Umbilical cord (tissue), 2 donors: ENCODE measurements at places on chromosomes 1 and 21. TPM values are rescaled to one million over a fixed set of nuclear protein-coding genes. Genes with fewer than 3 reads are reported as not detected.

The CACNA1S gene
- 0.96 TPM for total RNA-seq

The BPNT1 gene
- 11.6 TPM for total RNA-seq

The RORC gene
- 7.0 TPM for total RNA-seq

The SLC35F3 gene
- total RNA-seq: 0.24 TPM

The ZNF672 gene
- 14.0 TPM for total RNA-seq

The ACTL8 gene
- total RNA-seq: 1.2 TPM

The CLCA4 gene
- 2.9 TPM for total RNA-seq

The TSSK3 gene
- 1.9 TPM for total RNA-seq

The CDC7 gene
- total RNA-seq: 2.4 TPM

The NLRP3 gene
- total RNA-seq: 4.6 TPM

The SPRR3 gene
- 8.7 TPM for total RNA-seq

The GBP6 gene
- total RNA-seq: 0.48 TPM

The C1orf141 gene
- 2.6 TPM for total RNA-seq

The LRRC7 gene
- total RNA-seq: 19.3 TPM

The CHAF1B gene
- total RNA-seq: 0.24 TPM

The NBPF6 gene
- not detected for total RNA-seq

The YIPF1 gene
- 9.1 TPM for total RNA-seq

The NMNAT2 gene
- 2.9 TPM for total RNA-seq

The C1orf210 gene
- total RNA-seq: 0.48 TPM

The FMOD gene
- 227 TPM for total RNA-seq
